ENCODE measurements at places on chromosomes 16 and 17. TPM values are rescaled to one million over a fixed set of nuclear protein-coding genes. Genes with fewer than 3 reads are reported as not detected.

DNA sequence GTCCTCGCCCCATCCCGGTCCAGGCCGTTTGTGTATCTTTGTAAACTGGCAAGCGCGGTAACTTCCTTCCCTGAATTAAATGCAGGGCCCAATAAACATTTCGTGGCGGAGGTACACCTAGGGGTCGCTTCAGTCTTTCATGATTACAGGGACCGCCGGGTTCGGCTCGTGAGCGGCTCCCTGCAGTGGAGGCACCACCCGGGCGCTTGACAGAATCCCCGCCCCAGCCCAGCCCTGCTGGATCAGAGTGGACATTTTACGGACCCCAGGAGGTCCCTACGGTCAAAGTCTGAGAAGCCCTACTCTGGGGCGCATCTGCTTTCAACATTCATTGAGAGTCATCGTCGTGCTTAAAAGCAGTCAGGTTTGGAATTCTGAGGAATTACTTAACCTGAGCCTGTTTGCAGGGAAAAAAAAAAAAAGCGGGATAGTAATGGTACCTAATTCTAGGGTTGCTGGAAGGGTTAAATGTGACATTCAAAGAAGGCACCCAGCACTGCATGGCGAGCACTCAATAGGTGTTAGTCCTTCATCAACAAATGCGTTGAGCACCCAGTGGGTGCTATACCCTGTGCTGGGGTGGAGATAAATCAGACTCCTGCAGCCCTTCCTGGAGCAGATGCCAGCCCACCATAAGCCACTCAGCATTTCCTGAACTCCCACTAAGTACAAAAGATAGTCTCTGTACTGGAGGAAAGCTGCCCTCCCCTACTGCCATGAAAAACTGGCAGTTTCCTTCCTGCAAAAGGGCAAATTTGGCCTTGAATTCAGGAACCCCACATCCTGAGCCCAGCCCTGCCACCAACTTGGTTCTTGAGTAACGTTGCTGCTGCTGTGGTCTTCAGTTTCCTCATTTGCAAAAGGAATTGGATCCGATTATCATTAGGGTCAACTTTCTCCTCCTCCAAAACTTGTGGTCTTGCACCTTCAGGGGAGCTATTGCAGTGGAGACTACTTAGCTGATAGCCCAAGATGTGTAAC, 658 bp upstream of the DUSP3 start:
- no peak for DNase-seq

- no peak for DNase-seq
These were observed 30.5 kb downstream of the TANGO6 start for GRCh38 chr16:68873635-68874471.

GRCh38 chr16:49510654-49511305, 137.2 kb downstream of the C16orf78 start:
- DNase-seq: no peak

GRCh38 chr17:82875407-82875856, 35.6 kb upstream of the ZNF750 start:
- no peak for DNase-seq

DNA sequence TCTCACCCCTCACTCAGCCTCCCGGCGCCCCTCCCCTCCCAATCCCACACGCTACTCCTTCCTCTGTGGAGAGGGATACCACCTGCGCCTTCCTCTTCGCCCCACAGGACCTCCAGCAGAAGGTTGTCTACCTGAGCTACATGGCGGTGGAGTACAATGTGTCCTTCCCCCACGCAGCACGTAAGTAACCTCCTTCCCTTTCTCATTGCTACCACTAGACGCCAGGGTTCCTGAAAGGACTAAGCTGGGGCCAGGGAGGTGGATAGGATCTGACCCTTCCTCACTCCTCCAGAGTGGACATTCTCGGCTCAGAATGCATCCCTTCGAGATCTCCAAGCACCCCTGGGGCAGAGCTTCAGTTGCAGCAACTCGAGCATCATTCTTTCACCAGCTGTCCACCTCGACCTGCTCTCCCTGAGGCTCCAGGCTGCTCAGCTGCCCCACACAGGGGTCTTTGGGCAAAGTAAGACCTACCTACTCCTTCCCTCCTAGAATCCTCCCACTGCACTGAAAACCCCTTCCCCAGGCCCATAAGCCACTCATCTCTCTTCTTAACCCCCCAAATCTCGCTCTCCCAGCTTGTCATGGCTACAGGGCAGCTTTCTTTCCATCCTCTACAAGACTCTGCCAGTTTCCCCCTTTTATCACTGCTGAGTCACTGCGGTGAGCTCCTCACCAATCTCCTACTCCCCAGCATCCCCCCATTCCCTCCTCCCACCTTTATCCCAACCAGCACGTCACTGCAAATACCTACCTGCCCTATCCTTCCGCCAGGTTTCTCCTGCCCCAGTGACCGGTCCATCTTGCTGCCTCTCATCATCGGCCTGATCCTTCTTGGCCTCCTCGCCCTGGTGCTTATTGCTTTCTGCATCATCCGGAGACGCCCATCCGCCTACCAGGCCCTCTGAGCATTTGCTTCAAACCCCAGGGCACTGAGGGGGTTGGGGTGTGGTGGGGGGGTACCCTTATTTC, 1.5 kb downstream of the CD68 start:
- no peak for DNase-seq

- DNase-seq: no peak
These were observed 26.5 kb downstream of the NAGPA start for GRCh38 chr16:5007256-5007655.

Gene C17orf67
- 1.4 TPM for total RNA-seq
